Activated T-cell treated with anti-CD3 and anti-CD28 coated beads for 4 hours (primary cell): ENCODE measurements at places on chromosomes 13 and 19.

DNA sequence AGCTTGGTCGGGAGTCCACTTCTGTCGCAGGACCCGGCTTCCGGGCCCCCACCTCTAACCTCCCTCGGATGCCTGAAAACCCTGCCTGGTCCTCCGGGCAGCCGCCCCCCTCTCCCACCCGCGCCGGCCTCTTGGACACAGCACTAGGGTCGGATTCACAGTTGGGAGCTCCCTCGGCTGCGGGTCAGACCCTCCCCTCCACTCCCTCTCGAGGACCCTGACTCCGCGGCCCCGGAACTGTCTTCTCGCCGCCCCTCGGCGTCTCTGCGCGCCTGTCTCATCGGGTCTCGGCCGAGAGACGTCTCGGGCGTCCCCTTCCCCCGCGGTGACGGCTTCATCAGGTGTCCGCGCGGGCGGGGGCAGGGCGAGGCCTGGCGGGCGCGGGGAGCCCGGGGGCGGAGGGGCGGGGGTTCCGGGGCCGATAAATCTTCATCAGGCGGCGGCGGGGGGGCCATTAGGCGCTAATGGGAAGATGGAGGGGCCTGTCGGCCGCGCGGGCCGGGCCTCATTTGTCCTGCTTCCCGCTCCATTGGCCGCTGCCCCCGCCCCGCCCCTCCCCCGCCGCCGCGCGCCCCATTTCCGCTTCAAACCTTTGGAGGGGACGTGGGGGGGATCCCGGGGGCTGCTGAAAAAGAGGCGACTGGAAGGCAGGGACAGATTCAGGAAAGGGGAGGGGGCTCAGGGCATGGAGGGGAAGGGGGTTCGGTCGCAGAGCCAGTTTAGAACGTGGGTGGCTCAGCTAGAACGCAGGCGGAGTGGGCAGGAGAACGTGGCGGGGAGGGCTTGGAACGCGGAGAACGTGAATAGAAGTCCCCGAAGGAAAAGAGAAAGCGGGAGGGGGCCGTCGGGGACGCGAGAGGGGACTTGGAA is 11.8 kb upstream of the ERFL start:
- peak; percentile 61 for DNase-seq

DNA sequence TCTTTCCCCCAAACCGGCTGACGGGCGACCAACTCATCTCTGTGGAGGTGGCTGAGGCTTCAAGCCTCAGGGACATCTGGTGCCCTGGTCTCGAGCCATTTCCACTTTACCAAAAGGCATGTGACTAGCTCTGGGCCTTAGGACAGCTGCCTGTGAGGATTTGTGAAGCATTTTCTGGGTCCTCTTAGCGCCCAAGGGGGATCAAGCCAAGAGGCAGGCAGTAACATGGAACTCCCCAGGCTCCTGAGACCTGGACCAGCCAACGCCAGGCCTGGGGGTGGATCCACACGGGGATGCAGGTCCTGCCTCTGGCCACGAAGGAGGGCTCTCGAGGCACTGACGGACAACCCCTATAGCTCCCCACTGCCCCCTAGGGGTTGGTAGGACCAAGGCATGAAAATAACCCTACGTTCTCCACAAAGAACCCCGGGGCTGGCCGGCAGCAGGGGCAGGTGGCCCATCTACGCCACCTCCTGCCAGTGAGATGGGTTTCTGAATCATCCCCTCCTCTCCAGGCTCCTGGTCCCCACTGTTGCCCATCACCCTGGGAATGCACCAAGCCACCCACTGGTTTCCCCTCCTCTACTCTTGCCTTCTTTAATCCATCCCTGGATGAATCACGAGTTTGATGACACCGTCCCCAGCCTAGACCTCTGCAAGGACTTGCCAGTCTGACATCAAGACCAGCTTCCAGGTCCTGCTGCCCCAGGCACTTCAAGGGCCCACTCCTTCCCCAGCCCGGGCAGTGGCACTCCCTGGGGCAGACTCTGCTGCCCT is 7.0 kb upstream of the MYDGF start:
- no peak for DNase-seq

GRCh38 chr13:62781866-62782265 is 1366.2 kb upstream of the PCDH20 start:
- no peak for DNase-seq

- DNase-seq, result no peak
Observed at GRCh38 chr19:2234996-2235380, 1.1 kb downstream of the PLEKHJ1 start.

- DNase-seq, result no peak
Observed at GRCh38 chr19:33640773-33641172, 19.0 kb downstream of the CHST8 start.

- DNase-seq, result no peak
Observed at GRCh38 chr13:28429685-28430290, 65.1 kb downstream of the FLT1 start.
